ENCODE measurements at places on chromosomes 12 and 14. TPM values are rescaled to one million over a fixed set of nuclear protein-coding genes. Genes with fewer than 3 reads are reported as not detected.

- no peak for DNase-seq
Observed at GRCh38 chr12:4506870-4507269, 31.8 kb upstream of the RAD51AP1 start.

DNA sequence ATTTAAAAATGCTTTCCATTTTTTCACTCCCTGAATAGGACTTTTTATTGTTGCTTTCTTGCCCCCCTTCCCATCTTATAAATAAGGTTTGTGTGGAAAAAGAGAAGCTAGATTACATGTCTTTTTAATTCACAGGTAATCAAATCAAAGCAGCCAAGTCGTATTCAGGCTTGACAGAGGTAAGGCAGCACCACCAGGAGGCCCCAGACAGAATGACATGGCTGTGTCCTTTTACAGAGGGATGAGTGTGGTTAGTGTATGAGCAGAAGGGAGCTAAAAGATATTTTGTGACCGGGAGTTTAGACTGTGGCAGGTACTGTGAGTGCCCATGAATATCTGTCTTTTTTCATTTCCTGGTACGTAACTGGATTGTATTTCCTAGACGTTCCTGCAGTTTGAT lies 596.1 kb downstream of the ETNK1 start:
- no peak for DNase-seq

DNA sequence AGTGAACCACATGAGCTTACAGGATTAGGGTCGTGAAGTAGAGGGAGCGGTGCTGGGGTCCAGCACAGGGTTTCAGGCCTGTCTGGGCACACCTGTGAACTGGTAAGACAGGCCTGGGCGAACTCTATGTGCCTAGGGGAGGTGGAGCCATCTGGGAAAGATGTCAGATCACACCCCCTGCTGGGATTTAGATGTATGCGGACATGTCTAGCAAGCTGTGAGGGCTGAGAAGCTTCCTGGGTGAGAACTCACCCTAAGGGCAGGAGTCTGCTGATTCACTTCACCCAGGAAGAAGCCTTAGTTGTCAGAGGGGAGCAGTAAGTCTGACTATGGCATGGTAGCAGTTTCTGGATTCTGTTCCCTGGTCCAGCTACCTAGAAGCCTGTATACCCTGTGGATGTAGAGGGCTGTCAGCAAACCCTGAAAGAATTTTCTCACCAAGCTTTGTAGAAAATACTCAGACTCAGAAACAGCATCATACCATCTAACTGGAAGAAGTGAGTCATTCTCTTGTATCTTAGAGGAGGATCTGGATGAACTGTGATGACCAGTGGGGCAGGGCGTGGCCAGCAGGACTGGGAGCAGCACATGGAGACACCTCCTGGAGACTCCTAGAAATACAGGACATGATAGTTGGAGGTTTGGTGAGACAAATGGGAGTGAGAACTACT lies 11.2 kb upstream of the PYGL start:
- DNase-seq, result peak; percentile 81

DNA sequence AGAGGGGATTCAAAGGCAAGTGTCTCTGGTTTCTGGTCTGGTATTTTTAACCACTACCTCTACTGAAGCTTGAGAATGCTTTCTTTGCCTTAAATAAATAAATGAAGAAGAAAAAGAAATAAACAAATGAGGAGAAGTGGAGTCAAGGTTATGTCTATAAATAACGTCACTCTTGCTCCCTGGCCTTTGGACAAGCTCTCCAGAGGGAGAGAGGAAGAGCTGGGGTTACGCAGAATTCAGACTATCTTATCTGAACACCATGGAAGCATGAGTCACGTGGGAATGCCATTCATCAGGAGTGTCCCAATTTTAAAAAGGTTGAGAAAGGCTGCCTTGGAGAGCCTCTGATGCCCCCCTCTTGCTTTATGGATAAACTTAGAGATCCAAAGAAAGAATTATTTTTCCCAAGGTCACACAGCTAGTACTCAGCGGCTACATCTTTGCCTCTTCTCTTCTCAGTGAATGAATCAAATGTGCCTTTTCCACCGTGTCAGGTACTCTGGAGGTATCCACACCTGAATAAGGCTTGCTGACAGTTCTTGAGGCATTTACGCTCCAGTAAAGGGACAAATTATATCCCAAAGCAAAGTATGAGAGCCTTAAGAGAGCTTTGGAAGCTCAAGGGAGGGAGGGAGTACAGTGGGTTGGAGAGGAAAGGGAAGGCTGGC lies 12.9 kb upstream of the MSI1 start:
- DNase-seq, result no peak

DICER1 gene
- 33.1 TPM for total RNA-seq

All from cardiac septum (tissue), 1 donor.